ENCODE measurements at places on chromosomes 6 and 20. TPM values are rescaled to one million over a fixed set of nuclear protein-coding genes. Genes with fewer than 3 reads are reported as not detected.
A peak's percentile ranks its signal among the peaks of the same experiment; 100 is the strongest.

PSORS1C2 gene
- total RNA-seq: not detected

GRCh38 chr6:73515204-73515655 is 5.6 kb downstream of the EEF1A1 start:
- peak; percentile 43 for DNase-seq

DNA sequence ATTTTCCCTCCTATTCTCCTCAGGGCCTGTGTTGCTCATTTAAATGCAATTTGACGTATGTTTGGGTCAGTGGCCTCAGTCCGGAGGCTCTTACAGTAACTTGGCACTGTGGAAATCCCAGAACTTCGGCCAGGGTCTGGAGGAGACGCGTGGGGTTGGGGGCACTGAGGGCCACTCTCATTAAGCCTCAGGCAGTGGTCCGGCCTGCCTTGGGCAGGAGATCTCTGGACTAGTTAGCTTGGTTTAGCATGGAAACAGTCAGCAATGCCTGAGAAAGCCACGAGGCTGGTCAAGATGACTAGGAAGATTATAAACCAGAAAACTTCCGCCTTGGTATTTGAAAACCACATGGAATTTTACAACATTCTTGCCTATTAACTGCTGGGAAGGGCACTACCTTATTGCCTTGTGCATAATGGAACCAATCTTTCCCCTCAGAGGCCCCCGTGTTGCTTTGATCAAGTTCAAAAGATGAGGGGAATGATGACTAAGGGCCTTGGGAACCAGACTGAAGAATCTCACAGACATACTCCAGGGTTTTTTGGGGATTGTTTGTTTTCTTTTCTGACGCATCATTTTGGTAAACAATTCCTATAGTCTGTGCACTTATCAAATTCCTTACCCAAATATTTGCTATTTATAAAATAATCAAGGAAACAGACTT is 206.0 kb upstream of the PREP start:
- no peak for DNase-seq

DNA sequence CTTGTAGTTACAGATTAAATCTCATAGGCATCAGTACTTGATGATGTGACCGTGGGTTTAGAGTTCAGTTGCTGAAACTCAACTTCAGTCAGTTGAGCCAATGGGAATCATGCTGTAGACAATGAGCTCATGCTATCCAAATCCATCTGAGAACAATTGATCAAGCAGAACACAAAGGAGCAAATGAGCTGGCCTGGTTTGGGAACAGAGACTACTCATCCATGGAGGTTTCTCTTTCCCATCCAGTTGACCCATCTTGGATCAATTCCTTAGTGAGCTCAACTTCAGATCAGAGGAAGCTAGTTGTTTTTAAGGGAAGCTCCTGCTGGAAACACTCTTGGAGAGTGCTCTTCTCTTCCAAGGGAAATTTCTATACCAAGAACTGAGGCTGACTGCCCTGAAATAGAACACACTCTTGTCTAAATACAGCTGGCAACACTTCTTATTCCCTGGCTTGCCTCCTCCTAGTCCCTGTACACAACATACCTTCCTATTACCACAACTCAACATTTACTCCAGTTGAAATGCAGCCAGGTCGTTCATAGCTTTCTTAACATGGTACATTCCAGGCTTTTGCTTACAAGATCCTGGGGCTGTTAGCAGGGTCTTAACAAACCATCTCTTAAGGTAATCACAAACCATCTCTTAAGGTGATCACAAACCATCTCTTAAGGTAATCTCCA is 203.9 kb upstream of the PRDM1 start:
- DNase-seq: no peak

GRCh38 chr6:23202207-23202606 is 632.8 kb downstream of the HDGFL1 start:
- no peak for DNase-seq
